T-helper 22 cell (primary cell): ENCODE measurements at places on chromosomes 1 and 21.

DNA sequence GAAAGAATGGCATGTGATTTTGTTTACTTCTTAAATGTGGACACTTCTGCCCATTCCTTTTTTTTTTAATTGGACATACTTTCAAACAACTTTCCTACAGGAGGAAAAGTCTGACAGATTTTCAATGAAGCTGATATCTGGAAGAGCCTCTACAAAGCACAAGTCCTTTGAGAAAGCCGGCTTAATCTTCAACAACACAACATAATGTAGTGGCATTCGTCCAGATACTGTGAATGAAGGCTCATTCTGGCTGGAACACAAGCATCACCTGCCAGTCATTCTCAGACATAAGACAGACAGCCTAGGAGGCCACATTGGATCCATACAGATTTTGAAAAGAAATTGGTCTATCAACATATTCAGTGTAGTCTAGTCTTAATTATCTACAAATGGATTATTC, 4.9 kb downstream of the OTUD7B start:
- no peak for DNase-seq

DNA sequence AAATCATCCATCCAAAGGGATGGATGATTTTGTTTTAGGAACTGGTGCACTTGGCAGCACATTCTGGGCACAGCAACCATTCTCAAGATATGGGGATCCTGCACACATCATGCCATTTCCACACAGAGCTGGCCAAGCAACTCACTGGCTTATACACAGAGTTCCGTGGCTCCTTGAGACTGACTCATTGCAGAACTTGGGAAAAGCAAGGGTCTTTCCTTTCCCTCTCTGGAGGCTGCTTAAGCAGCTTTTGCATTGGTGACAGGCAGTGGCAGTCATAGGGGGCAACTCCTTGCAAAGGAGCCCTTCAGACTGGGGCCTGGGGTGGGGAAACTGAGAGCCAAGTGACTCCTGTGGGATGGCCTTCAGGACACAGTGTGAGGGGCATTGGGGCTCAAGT, 1.9 kb upstream of the MAD2L2 start:
- no peak for DNase-seq

- no peak for DNase-seq
Measured at GRCh38 chr1:14740016-14740415, 141.5 kb downstream of the KAZN start.

- no peak for DNase-seq
Measured at GRCh38 chr1:177525176-177525575, 354.4 kb downstream of the BRINP2 start.

GRCh38 chr1:33420870-33421775, 9.8 kb downstream of the PHC2 start:
- DNase-seq = no peak

DNA sequence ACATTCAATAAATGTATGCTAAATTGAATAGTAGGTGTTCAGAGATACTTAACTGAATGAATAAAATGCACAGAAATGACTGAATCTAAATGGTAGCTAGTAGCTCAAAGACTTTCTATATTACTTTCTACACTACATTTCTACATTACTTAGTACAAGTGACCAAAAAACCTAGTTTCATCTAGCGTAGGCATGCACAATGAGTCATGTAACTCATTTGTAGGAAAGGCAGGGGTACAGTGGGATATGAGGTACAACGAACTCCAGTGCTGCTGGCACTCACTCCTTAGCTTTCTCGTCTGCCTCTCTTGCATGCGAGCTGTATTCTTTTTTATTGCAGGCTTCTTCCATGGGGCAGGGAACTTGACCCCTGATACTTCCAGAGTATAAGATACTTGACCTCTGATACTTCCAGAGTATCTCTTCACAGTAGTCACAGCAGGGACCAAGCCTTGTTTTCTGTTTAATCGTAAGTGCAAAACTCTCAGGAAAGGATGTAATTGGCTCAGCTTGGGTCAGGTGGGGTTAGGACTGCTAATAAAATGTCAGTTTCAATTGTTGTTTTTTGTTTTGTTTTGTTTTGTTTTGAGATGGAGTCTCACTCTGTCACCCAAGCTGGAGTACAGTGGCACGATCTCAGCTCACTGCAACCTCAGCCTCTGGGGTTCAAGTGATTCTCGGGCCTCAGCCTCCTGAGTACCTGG, 4.9 kb upstream of the ATP2B4 start:
- no peak for DNase-seq

DNA sequence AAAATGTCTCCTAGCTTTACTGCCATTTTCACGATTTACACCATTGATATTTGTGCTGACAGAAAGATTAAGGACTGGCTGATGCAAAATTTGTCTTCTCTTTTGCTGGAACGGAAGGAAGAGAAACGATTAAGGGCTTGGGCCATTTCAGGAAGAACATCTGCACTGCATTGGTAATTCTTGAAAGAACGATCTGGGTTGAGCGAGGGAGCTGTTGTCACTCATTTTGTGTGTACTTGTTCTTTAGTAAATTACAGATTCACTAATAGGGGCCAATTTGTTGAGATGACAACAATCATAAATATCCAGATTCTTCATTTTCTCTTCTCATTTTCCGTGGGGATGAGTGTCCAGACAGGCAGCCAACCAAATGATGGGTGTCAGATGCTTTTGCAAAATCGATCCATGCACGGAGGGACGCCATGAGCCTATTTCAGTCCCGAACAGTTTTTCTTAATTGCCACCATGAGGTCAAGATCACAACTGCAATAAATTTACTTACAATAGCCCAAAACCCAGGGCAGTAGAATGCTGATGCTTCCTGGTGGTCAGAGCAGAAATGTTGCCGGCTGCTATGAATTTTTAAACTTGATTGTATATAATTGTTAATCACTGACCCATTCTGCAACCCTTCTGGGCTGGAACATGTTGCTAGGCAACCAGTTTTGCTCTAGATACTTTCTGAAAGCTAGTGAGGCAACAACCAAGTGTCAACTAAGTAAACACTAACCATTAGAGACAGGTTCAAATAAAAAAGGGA, 132.4 kb upstream of the TIAM1 start:
- DNase-seq = no peak
